Activated naive CD4-positive, alpha-beta T cell treated with Interleukin-2 at 50 U/mL for 16 hours (primary cell): ENCODE measurements at places on chromosomes 2 and 18.

GRCh38 chr2:116810645-116811044, 1003.8 kb upstream of the DDX18 start:
- DNase-seq, result no peak

DNA sequence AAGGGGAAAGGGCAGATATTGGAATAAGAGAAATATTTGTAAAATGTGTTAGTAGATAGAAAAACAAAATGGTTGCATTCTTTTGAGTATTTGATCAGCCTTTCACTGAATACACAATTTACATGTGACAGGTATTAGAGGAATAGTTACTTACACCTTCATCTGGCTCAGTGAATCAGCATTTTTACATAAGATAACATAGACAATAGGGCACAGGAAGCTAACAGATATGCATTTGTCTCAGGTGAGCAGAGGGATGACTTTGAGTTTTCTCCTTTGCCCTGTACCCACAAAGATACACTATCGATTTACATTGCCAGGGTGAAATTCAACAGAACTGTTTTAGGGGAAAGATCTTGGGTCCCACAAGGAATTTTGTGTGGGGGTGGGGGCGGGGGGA, 373.1 kb upstream of the NETO1 start:
- DNase-seq, result no peak

- no peak for DNase-seq
Observed at GRCh38 chr18:79489051-79489898, 93.5 kb downstream of the NFATC1 start.

- DNase-seq, result no peak
Observed at GRCh38 chr18:78722929-78723710, 256.5 kb upstream of the SALL3 start.

DNA sequence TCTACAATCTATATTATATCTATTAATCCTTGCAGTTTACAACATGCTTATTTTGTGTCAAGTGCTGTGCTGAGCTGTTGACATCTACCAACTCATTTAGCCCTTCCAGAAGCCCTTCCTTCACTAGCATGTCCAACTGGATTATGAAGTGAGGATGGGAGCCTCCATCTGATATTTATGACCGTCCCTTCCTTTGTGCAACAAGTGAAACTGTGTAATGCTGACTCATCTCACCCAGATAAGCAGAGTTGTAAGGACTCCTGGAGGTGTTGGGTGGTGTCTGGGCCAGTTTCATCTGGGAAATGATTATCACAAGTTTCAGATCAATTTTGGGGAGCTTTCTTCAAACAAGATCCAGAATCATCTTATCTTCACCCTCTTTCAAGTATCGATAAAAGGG, 156.6 kb upstream of the ETAA1 start:
- no peak for DNase-seq

DNA sequence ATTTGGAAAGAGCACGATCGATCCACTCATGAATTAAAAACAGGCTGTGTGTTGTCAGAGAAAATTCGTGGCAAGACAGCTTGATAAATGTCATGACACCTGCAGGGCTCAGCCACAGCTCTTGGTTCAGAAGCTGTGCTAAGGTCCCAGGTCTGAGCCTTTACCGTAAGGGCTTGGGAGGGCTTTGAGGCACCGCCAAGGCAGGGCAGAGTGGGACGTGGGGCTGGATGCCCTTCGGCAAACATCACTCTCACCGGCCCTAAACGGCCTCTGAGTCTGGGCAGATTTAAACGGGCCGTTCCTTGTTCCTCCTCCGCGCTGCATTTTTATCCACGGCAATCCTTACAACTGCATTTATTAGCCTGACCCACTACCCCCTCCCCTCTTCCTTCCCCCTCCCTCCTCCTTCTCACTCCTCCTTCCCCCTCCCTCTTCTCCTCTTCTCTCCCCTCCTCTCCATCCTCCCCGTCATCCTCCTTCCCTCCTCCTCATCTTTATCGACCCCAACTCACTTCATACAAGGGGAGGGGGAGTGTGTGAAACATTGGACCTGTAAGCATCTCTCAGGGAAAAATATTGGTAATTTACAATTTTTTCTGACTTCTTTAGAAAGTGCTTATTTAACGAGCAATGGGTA, 33.9 kb downstream of the MBP start:
- no peak for DNase-seq

DNA sequence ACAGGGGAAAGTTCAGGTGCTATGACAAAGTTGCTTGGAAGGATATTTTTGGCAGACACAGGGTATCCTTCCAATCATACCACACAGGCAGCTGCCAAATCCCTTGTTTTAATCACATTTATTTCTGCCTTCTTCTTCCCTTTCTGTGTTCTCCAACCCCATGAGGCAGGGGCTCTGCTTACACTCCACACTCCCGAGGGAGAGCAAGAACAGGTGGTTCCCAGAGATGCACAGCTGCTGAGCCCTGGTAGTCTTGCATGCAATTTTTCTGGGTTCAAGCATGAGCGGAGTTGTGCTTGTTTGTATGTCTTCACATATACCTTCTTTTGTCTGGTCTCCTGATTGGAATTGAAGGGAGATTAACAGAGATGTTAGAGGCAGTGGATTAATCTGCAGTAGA, 251.7 kb upstream of the ST6GAL2 start:
- DNase-seq, result no peak

DNA sequence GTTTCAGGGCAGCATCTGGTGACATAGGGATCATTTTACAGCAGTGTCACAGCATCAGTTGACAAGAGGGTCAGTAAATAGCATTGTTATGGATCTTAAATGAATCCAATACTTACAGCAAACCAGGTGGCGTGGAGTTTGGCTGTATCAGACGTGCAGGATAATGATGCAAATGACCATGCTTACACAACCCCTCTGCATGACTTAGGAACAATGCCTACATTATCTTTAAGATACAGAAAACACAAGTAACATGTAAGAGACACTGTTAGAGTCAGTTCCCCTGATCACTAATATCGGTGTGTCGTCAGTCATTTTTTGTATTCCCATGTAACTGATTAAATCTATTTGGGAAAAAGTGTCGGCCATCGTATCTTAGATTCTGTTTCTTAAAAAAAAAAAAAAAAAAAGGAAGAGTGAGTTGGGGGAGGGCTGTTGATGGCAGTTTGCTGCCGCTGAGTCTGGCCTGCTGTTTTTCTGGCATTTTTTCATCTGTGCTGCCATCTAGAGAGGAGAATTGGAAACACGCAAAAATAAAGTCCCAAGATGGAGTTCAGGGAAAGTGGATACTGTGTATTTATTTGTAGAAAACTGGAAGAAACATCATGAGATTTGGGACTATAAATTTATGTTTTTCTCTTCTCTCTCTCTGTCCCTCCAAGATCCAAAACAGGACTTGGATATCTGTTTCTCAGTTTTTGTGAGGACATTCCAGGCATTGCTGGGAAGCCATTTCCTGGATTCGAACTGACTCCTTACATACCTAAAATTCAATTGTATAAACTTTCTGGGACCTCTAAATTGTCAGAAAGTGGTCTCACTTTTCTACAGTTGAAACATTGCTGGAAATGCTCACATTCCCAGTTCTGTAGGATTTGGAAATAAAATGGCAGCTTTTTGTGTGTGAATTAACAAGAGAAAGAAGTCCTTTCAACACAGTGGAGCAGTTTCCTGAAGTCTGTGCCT, 60.3 kb upstream of the AGPS start:
- peak; percentile 7 for DNase-seq

- DNase-seq, result no peak
Observed at GRCh38 chr2:46171411-46171953, 125.7 kb upstream of the EPAS1 start.

GRCh38 chr2:54558188-54559005, 102.3 kb downstream of the SPTBN1 start:
- DNase-seq, result peak; percentile 76

DNA sequence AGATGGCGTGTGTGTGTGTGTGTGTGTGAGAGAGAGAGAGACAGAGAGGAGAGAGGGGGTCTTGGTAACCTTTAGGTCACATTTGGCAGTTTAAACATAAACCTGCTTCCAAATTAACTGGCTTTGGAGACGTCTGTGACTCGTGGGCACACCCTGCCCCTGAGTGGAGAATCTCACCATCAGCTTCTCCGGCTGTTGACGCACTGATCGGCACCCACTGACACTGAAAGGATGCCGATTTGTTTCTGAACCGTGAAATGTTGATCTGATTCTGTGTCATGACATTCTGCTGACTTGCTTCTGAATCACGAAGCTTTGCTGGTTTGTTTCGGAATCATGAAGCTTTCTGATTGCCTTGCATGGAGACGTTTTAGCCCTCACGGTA, 114.7 kb downstream of the RTP5 start:
- no peak for DNase-seq

DNA sequence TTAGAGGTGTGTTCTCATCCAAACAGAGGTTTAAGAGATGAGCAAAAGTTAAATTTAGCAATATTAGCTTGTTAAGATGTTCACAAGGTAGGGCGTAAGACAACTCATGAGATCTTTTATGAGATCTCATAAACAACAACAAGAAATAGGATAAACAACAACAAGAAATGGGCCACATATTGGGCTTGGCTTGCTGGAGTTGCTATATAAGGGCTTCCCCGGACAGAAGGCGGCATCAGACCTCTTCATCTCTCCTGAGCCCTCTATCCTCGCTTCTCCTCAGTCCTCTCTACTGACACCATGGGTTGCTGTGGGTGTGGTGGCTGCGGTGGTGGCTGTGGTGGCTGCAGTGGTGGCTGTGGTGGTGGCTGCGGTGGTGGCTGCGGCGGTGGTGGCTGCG, at the start of gene SCYGR8:
Gene SCYGR8, plus strand, starts transcription at position 301 of the 400 bp plus-strand sequence. Its CDS starts 0 bp downstream, at position 301.
- DNase-seq, result no peak

DNA sequence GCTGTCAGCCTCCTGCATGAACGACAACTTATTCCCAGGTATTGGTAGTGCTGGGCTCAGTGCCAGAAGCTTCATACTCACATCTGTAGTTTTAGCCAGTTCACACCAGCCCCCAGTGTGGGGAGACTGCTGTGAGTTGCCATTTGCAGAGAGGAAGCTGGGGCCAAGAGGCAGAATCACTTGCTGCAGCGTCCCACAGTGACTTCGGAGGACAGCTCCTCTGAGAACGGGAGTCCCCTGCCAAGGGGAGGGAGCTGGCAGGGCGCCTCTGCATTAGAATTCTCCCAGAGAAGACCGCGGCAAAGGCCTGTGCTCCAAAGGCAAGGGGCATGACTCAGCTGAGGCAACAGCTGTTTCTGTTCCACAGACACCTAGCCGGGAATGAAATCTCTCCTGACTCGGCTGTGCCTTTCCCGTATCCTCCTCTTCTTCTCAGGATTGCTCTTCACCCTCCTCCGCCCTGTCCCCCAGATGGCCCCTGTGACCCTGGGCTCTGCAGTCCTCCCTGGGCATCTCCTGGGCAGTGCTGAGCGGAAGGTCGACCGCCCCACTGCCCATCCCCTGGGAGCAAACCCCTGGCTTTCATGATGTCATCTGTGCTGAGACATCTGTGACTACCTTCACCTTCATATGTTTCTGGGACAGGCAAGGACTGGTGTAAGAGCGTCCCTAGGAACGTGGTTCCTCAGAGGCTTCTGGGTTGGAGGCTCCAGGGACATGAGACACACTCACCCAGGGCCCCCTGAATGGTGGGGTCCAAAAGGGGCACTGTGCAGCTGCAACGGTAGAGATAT, 18.0 kb downstream of the MAL start:
- no peak for DNase-seq

DNA sequence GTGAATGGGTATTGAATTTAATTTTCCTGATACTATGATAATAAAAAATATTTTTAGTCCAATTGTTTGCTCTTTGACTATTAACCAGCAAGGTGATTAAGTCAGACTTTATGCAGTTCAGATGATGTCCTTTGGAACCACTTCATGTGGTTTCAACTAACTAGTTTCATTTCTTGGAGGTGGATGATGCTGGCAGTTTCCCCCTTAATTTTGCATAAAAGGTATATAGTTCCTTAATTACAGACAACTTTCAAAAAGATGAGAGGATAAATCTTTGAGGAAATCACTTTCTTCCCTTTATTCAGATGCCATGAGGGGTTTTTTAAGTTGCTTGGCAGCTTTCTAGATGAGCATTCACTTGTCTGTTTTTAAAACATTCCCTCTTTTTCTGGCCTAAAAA, 223.1 kb downstream of the PHLPP1 start:
- no peak for DNase-seq

DNA sequence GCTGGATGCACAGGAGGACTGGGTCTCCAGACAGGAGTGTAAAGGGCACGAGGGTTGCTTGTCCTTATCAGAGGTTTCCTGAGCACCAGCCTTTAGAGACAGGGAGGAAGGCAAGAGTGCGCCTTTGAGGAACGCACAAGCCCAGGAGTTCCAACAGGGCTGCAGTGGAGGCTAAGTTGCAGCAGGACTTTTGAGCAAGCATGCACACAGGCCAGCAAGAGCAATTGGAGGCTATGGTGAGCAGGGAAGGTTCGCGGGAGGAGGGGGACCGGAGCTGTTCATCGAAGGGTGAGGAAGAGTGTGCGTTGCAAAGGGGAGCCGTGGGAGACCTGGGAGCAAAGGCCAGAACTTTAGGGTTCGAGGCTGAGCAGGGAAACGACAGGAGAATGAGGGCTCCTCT, 2.2 kb upstream of the ATOH8 start:
- no peak for DNase-seq

GRCh38 chr2:99786636-99787390, 297.0 kb upstream of the REV1 start:
- no peak for DNase-seq

DNA sequence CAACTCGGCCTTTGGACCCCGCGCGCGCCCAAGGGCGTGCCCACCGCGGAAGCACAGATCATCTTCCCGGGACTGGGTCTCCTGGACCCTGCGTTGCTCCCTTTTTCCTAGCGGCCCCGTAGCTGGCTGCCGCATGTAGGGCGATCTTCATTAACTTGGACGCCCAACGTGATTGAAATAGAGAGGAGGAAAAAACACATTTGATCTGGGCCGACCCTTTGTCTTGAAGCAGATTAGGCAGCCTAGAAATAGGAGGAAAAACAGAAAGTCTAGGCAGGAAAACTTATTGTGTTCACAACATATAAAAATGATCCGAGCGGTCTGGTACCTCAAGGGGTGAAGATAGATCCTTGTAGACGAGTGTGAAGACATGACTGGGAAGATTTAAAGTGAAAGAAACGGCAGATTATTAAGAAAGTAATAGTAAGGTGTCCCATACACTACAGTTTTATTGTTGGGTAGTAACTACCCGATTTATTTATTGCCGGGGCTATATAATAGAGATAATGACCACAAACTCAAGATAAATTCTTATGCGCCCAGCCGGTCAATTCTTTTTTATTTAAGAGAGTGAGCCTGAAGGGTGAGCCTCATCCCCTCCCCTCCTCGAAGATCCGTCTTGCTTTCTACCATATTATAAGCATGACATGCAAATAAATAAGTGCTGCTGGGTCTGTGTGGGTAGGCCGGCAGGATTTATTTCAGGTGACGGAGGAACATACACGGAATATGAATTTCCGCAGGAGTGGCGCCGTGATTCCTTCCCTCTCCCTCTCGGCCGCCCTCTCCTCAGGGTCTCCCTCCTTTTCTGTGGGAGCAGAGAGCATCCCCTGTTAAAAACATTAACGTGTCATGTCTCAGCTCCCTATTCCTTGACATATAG, 147.4 kb downstream of the MEIS1 start:
- no peak for DNase-seq

DNA sequence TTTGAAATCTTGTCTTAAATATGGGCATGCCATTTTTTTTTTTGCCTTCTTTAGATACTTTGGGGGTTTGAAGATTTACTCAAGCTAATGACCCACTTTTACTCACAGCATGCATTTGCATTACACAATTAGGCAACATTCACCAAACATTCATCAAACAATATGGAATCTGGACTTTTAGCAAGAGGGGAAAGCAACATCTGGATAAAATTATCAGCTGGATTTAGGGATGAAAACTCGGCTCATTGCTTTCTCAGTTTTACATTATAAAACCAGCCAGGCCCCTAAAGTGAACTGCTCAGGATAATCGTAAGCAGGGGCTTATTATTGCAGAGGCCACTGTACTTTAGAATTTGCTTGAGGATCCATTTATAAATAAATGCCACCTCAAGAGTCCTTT, 44.7 kb downstream of the SOX11 start:
- no peak for DNase-seq
